Hippocampal formation (tissue), 2 donors: ENCODE measurements at places on chromosomes 1 and 21.

DNA sequence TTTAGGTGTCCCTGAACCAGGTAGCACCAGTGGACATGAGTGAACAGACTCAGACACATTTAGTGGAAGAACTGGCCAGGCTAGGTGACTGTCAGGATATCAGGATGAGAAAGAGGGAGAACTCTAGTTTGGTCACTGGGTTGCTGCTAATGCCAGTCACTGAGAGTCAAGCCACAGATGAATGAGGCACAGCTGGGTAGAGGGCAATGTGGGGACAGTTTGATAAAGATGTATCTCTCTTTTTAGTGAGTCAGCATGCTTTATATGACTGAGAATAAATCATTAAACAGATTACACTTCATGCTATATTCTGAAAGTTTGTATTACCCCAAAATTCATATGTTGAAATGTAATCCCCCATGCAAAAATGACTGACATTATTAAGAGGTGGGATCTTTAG is 87.1 kb downstream of the SELENOF start:
- no peak for DNase-seq

GRCh38 chr1:153261281-153262069 is 2.0 kb downstream of the LORICRIN start:
- no peak for DNase-seq

GRCh38 chr1:230098723-230099122 is 31.7 kb downstream of the GALNT2 start:
- DNase-seq, result no peak

GRCh38 chr1:44512313-44512885 is 107.3 kb downstream of the RNF220 start:
- DNase-seq, result no peak

GRCh38 chr1:221105578-221105977 is 226.3 kb downstream of the HLX start:
- no peak for DNase-seq

GRCh38 chr1:227257964-227258363 is 60.3 kb downstream of the CDC42BPA start:
- no peak for DNase-seq

GRCh38 chr1:176880955-176881595 is 283.4 kb downstream of the ASTN1 start:
- peak; percentile 46 for DNase-seq

- no peak for DNase-seq
These were observed 1592.9 kb downstream of the MRPL39 start for GRCh38 chr21:24014381-24014780.
